ENCODE measurements at places on chromosomes 3 and 15.

- no peak for DNase-seq
Observed at GRCh38 chr15:74812533-74812932, at the start of gene LMAN1L. Gene LMAN1L (plus strand): TSS chr15:74812835. CDS start chr15:74812855, 20 bp downstream.

DNA sequence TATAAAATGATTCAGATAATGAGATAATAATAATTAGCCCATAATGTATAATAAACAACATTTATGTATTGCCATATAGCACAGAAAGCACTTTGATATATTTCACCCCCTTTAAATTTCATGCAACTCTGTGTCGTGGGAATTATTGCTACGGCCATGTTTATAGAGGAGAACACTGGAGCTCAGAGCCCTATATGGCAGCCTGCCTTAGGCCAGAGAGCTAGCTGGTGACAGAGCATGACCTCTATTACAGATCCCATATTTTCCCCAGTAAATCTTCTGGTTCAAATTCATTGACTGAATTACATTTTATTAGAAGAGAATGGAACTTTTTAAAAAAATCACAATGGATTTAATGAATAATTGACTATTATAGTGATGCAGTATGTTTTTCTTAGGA, 25.0 kb downstream of the USP13 start:
- DNase-seq, result no peak

- no peak for DNase-seq
Observed at GRCh38 chr15:68696414-68697363, 117.9 kb downstream of the CORO2B start.

DNA sequence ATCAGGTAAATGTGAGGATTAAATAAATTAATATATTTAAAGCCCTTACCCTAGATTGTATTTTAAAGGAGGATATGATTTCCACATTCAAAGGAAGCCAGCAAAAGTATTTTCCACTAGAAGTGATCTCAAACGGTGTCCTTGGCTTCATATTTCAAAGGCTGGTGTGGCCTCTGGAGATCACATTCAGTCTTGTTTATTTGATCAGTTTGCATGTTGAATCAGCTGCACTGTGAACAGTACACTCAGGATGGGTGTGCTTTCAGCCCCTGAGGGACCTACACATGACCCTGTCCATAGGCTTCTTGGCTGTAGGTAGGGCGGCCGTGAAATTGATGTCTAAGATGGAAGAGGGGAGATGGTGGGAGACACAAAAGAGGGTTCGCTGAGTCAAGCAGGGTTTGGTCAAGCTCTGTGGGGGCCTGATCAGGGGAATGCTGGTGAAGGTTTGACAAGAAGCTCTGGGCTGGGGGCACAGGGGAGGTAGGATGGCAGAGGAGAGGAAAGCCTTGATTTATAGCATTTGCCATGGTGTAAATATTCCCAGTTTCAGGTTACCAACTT, 21.9 kb downstream of the CYP8B1 start:
- no peak for DNase-seq

DNA sequence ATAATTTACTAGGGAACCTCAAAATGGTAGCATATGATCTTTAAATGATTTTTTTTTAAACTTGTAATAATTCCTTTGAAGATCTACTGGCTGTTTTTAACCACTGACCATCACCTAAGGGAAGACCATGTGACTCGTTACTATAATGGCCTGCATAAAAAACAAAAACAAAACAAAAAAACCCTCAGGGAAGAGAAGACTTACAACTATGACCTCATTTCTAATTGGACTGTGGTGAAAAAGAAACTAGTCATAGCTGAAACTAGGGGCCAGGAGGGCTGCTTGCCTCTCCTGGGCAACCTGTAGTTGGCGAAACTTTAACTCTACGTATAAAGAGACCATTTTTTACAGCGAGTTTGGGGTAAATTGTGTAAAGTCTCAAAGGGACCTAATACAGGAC, 23.0 kb downstream of the PAQR9 start:
- DNase-seq, result no peak

DNA sequence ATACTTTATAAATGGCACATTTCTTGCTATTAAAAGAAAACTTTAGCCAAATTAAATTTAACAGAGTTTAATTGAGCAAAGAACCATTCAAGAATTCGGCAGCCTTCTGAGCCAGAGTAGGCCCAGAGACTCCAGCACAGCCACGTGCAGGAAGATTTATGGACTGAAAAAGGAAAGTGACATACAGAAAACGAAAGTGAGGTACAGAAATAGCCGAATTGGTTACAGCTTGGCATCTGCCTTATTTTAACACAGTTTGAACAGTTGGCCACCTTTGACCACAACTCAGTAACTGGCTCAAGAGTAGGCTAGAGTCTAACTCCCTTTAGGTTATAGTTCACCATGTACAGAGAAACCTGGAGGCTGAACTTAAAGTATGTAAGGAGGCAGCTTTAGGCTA, 17.6 kb downstream of the CFAP44 start:
- DNase-seq, result no peak

DNA sequence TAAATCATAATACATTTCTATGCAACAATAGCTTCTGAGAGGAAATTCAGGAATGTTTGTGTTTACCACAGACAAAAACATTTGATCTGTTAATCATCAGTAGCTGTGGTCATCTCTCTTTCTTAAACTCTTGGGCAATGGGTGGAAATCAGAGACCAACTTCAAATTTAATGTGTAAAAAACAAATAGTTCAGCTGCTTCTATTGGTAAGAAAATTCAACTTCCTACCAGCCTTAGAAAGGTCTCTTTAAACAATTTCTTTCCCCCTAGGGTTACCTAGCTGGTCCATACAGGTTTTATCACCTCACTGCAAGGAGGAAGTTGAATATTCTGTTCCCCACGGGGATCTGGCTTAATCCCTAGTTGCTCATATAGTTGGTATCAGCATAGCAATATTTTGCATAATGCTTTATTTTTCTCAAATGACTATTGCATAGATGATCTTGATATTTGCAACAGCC, 20.3 kb upstream of the PPP4R2 start:
- no peak for DNase-seq

DNA sequence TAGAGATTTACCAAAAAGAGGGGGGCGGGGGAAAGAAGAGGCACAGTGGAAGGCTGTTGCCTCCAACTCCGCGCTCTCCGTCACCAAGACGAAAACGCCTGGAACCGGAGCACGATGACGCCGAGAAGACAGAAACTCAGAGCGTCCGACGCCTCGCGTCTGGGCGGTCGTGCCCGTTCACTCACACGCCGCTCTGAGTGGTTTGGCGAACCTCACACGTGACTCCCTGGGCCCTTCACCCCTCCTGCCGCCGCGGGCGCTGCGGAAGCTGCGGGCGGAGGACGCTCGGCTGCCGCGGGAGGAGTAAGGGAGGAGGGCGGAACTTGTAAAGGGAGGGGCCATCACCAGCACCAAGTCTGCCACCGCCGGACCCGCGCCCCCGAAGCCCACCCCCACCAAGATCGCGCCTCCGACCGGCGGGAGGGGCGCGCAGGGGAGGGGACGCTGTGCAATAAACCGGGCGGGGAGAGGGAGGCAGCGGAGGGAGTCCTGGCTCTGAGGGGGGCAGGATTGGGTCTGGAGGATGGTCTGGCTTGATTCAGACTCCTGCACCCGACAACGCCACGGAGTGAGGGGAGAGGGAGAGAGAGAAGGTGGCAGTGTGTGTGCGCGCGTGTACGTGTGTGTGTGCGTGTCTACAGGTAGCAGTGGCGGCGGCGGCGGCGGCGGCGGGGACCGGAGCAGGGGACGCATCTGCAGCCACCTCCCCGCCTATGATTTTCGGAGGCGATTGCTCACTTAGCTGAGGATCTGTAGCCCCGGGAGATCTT, 1.9 kb upstream of the NLGN1 start:
- no peak for DNase-seq

DNA sequence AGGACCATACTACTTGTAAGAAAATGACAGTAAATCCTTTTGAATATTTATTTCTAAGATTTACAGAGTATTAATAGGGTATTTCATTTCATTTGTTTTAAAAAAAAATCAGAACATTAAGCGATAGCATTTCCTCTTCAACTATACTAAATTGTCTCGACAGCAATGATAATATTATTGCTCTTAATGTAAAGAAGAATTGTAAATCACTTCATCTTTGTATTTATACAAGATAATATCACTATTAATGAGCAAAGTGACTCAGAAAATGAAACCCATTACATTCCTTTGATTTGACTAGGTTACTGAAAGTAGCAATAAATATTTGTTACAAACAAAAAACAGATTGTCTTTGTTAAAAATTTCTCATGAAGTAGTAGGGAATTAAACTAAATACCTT, 131.1 kb upstream of the CNTN4 start:
- DNase-seq, result no peak

GRCh38 chr15:69766156-69766555, 313.5 kb downstream of the RPLP1 start:
- DNase-seq, result no peak

DNA sequence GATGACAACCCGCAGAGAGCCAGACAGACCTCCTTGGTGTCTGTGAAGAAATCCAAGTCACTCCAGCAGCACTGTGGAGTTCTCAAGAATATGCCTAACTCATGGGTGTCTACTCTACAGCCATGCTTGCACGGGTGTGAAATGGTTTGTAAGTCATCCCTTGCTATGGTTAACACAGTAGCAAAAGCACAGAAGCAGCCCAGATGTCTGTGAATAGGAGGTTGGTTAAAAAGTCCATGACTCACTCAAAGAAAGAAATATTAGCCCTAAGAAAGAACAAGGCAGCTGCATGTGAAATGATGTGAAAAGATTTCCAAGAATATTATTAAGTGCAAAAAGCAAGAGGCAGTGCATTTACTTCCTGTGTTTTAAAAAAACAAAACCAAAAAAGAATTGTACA, 12.1 kb upstream of the LIMD1 start:
- no peak for DNase-seq

DNA sequence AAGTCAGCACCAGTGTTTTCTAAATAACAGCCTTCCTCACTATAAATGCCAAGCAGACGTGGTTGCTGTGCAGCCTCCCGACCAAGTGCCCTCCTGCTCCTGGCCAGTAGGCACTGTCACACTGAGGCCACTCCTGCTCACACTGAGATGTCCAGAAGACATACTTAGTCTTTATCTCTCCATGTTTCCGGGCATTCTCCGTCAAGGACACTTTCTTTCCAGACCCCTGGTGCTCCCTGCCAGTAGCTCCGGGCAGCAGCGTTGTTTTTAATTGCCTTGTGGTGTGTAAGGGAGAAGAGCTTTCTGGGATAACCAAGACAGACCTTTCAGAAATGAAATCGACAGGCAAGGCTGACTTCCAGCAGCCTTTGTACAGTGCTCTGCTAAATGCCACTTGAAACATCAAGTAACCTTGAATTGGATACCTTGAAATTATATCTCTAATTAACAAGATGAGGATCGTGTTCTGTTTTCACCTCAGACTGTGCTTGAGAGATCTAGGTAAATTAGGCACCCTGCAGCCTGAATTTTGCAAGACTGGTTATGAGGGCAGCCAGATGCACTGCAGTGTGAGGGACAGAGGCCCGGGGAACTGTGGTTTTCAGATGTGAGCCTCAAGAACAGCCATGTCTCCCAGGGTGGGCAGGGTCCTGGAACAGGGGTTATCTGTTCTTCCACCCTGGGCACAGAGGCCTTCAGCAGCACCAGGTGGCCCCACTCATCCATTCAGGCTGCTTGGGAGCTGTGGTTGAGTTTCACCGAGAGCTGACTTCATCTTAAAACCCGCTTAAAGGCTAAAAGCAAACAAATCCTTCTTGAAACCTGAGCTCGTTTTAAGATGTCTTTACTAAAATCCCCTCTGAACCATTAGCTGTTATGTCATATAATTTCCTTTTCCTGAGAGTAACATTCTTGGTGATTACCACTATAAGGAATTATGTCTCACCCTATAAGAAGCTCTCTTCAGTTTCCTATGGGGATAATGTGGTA, 105.5 kb upstream of the IL12A start:
- DNase-seq, result no peak

- no peak for DNase-seq
Observed at GRCh38 chr3:20904671-20905070, 718.7 kb upstream of the SGO1 start.

- no peak for DNase-seq
Observed at GRCh38 chr3:127770671-127771355, 51.5 kb downstream of the MGLL start.

- DNase-seq, result peak; percentile 21
Observed at GRCh38 chr3:185362850-185363661, at the start of gene MAP3K13. Gene MAP3K13 (plus strand): TSS chr3:185363136. CDS start chr3:185428582, 65,446 bp downstream.

DNA sequence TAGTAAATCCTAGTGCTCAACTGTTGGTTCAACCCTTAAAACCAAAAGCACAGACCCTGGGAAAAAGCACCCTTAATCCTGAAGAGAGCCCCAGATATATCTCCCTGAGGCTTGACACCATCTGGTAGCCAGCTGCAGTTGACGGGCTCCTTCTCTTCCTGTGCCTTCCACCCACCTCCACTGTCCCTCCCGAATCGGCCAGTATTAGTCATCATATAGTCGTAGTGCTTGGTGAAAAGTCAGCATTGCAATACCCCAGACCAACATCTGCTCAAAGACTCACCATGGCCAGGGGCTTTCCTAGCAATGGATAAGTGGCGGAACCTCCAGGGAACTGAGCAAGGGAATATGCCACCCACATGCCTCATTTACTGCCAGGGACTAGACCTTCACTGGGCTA, 125.6 kb upstream of the CRBN start:
- DNase-seq, result no peak

DNA sequence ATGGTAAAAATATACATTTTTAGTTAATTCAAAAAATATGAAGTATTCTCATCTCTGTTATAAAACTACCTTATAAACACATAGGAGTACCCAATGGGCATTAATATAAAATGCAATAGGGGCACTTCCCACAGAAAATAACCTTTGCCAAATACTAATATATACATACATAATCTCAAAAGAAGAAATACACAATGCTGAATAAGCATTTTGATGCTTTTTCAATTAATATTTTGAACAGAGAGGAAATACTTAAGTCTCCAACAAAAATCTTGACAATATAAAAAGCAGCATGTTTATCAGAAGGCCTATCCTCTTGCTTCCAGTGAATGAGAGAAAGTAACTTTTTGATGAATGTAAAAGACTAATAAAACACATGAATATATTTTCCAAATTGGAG, 110.7 kb downstream of the ROBO1 start:
- DNase-seq, result no peak

DNA sequence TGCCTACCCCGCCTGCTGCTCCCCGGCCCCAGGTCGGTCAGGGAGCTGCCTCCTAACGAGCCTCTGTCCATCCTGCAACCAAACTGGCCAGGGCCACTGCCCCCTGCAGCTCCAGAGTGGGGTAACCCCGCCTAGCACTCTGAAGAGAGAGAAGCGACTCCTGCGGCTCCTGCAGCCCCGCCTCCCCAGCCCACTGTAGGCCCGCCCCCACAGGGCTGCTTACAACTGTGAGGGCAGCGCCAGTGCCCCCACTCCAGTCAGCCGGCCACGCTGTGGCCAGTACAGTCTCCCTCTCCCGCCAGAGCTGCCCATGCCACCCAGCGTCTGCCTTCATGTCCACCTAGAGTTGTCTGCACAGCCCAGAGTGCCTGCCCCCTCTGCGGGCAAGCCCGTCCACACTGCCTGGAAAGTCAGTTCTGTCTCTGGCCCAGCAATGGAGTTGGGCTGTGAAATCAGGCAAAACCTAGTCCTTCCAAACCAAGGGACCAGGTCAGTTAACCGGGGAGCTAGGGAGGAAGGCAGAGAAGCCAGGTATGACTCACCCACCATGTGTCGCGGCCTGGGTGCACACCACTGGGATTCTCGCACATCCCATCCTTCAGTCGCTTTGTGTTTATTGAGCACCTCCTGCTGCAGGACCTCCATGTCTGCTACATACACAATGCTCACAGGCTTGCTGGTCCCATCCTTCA, 2.4 kb downstream of the UCN2 start:
- DNase-seq, result no peak

- no peak for DNase-seq
Observed at GRCh38 chr3:130299531-130299930, 45.9 kb upstream of the COL6A5 start.

GRCh38 chr3:45123030-45123429, 23.1 kb downstream of the CDCP1 start:
- no peak for DNase-seq
